ENCODE measurements at places on chromosomes 1 and 21.

GRCh38 chr1:43418858-43419257, 29.2 kb downstream of the SZT2 start:
- no peak for DNase-seq

- DNase-seq, result no peak
Observed at GRCh38 chr1:156165083-156165482, 11.7 kb downstream of the SEMA4A start.

GRCh38 chr21:45111703-45112102, 37.3 kb downstream of the ADARB1 start:
- DNase-seq, result no peak

GRCh38 chr1:19032701-19033514, 76.4 kb upstream of the IFFO2 start:
- no peak for DNase-seq

DNA sequence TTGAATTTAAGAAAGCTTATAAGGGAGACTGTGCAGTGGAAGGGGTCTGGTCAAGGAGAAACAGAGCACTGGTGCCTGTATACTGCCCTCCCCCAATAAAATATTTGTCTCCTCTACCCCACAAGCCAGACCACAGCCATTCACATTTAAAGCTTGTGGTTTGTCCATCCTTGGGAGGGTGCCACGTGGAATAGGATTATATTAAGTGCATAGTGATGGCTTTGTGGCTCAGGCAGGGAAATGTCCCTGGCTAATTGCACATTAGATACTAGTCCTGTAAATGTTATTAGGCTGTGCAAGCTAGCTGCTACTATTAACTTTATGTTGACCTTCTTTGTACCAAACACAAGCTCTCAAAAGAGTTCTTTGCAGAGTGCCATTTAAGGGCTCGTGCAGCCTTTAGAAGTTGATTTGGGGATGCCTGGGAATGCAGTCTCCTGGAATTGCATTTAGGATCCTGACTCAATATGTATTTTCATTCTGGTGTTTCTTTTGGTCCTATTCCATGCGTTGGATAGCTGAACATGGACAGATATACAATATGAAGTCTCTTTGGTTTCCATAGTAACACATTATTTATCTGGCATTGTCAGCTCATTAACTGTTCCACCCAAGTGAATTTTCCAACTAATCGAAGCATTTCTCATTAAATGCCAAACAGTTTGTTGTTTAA, 210.6 kb downstream of the ROR1 start:
- no peak for DNase-seq

- no peak for DNase-seq
Observed at GRCh38 chr1:168180148-168180524, 1.4 kb downstream of the TIPRL start.

- DNase-seq, result no peak
Observed at GRCh38 chr1:3072391-3073185, 3.6 kb downstream of the PRDM16 start.

DNA sequence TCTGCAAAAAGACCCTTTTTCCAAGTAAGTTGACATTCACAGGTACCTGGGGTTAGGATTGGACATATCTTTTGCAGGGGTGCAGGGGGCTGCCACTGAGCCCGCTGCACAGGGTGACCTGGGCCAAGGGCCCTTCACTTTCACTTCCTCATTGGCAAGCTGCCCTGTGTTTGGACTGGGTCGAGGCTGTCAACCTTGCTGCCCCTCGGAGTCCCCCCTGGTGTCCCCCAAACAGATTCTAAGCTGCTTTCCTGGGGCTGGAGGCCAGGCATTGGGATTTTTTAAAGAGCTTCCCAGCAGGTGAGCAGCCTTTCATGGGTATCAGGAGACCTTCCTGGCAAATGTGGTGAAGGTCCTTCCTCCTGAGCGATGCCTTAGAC, 7.9 kb upstream of the UMODL1 start:
- no peak for DNase-seq

- no peak for DNase-seq
Observed at GRCh38 chr1:91499904-91500755, 521 bp upstream of the CDC7 start.
